Right atrium auricular region (tissue), 2 donors: ENCODE measurements at places on chromosomes 4 and X. TPM values are rescaled to one million over a fixed set of nuclear protein-coding genes. Genes with fewer than 3 reads are reported as not detected.

- H3K4me3 ChIP-seq: no peak overlapping the region
- DNase-seq: peak; percentile 81
- no peaks in the 10 kb centered on the region for H3K27me3 ChIP-seq
- peak overlapping the region; percentile 75 for H3K27ac ChIP-seq
- H3K4me1 ChIP-seq: no peaks in the 10 kb centered on the region
- H3K36me3 ChIP-seq: no peaks in the 10 kb centered on the region
Observed at GRCh38 chr4:26048378-26048882, 134.4 kb downstream of the SMIM20 start.

- H3K36me3 ChIP-seq: no peaks in the 10 kb centered on the region
- H3K27me3 ChIP-seq: no peaks in the 10 kb centered on the region
- no peak overlapping the region for H3K4me3 ChIP-seq
- no peak overlapping the region for H3K27ac ChIP-seq
Observed at GRCh38 chr4:132827522-132827921, 321.6 kb upstream of the PCDH10 start.

DNA sequence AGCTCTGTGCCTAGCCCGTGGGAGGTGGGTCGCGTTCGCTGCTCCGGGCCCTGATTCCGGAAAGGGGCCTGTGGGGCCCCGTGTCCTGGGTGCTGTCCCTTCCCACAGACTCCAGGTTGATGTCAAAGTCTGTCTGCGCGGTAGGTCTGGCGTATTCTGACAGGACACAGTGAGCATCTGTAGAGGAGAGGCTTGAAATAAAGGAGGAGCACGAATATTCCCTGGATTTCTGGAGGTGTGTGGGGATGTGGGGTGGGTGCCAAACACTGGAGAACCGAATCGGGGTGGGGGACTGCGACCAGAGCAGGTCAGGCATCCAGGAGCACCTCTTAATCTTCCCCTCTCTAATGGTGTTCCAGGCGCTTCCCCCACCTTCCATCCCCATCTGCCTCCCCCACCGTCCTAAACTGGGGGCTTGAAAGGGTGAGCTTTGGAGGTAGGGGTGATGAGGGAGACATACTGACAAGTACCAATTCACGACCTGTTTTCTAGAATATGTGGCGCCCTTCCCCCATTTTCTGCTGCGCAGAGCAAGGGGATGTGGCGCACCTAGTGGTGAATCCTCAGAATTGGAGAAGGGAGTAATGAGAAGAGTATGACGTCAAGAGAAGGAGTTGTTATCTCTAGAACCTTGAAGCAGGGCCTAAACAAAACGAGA is 877 bp downstream of the GPRASP1 start:
- no peaks in the 10 kb centered on the region for H3K27me3 ChIP-seq
- no peaks in the 10 kb centered on the region for H3K4me1 ChIP-seq
- no peaks in the 10 kb centered on the region for H3K36me3 ChIP-seq
- peak overlapping the region; percentile 55 for H3K4me3 ChIP-seq
- DNase-seq: peak; percentile 72

- H3K4me3 ChIP-seq: no peak overlapping the region
- H3K27me3 ChIP-seq: no peaks in the 10 kb centered on the region
- no peak overlapping the region for H3K27ac ChIP-seq
- no peaks in the 10 kb centered on the region for H3K36me3 ChIP-seq
Observed at GRCh38 chr4:142373610-142374009, 472.5 kb downstream of the INPP4B start.

- no peak for DNase-seq
- no peaks in the 10 kb centered on the region for H3K4me1 ChIP-seq
- H3K27ac ChIP-seq: peak overlapping the region; percentile 30
Observed at GRCh38 chr4:128716338-128716737, 93.2 kb upstream of the JADE1 start.

DNA sequence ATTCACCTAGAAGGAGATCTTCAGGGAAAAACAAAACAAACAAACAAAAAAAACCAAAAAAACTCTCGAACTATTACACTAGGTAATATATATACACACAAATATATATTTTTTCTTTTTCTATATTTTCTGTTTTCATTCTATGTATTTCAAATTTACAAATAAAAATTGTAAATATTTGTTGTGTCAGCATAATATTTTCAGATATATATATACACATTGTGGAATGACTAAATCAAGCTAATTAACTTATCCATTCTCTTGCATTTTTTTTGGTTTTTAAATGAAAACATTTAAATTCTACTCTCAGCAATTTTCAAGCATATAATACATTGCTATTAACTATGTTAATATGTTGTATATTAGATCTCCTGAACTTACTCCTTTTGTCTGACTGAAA is 762.0 kb upstream of the PCDH10 start:
- H3K27ac ChIP-seq: no peak overlapping the region
- H3K27me3 ChIP-seq: no peaks in the 10 kb centered on the region
- no peaks in the 10 kb centered on the region for H3K4me1 ChIP-seq
- no peak for DNase-seq
- H3K36me3 ChIP-seq: no peaks in the 10 kb centered on the region
- H3K4me3 ChIP-seq: no peak overlapping the region

- no peak for DNase-seq
- no peaks in the 10 kb centered on the region for H3K27me3 ChIP-seq
- H3K36me3 ChIP-seq: no peaks in the 10 kb centered on the region
Observed at GRCh38 chr4:150586162-150586810, 4.3 kb downstream of the MAB21L2 start.

GRCh38 chr4:154838155-154838554 is 57.1 kb downstream of the RBM46 start:
- H3K27me3 ChIP-seq: no peaks in the 10 kb centered on the region
- DNase-seq: no peak
- H3K36me3 ChIP-seq: no peaks in the 10 kb centered on the region
- no peaks in the 10 kb centered on the region for H3K4me1 ChIP-seq
- H3K27ac ChIP-seq: no peak overlapping the region

GRCh38 chr4:152975380-152976211 is 39.5 kb downstream of the FHDC1 start:
- no peaks in the 10 kb centered on the region for H3K36me3 ChIP-seq
- no peak overlapping the region for H3K4me3 ChIP-seq
- H3K4me1 ChIP-seq: no peaks in the 10 kb centered on the region
- H3K27me3 ChIP-seq: no peaks in the 10 kb centered on the region

GRCh38 chr4:7631288-7632014 is 196.7 kb upstream of the PSAPL1 start:
- DNase-seq: no peak
- H3K4me1 ChIP-seq: no peaks in the 10 kb centered on the region
- H3K36me3 ChIP-seq: no peaks in the 10 kb centered on the region
- no peaks in the 10 kb centered on the region for H3K27me3 ChIP-seq

- no peak overlapping the region for H3K27ac ChIP-seq
- peak overlapping the region; percentile 27 for H3K4me3 ChIP-seq
- no peak for DNase-seq
- H3K27me3 ChIP-seq: no peaks in the 10 kb centered on the region
- no peaks in the 10 kb centered on the region for H3K36me3 ChIP-seq
- H3K4me1 ChIP-seq: no peaks in the 10 kb centered on the region
Observed at GRCh38 chr4:125368146-125368545, 53.4 kb downstream of the FAT4 start.

GRCh38 chr4:55395218-55395528 is 584 bp upstream of the TMEM165 start:
- peak overlapping the region; percentile 92 for H3K4me3 ChIP-seq
- DNase-seq: no peak
- no peaks in the 10 kb centered on the region for H3K27me3 ChIP-seq
- peak overlapping the region; percentile 99 for H3K27ac ChIP-seq
- H3K36me3 ChIP-seq: no peaks in the 10 kb centered on the region
- no peaks in the 10 kb centered on the region for H3K4me1 ChIP-seq

DNA sequence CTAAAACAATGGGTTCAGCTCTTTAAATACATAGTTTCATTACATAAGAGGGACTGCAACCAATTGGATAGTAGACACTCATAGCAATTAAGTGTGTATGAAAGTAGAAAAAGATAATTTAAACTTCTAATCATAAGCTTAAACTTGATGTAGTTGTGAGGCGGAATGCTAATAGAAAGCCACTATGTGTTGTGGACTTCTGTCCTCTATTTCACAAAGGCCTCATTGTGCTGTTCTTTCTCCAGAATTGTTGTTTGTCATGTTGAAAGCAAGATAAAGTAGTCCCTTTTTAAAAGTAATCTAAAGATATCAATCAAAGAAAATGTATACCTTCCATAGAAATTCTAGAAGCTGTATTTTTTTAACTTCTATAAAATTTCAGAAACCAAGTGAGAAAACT is 329.4 kb downstream of the KLHL4 start:
- H3K4me3 ChIP-seq: no peak overlapping the region
- no peaks in the 10 kb centered on the region for H3K4me1 ChIP-seq
- no peaks in the 10 kb centered on the region for H3K36me3 ChIP-seq

DNA sequence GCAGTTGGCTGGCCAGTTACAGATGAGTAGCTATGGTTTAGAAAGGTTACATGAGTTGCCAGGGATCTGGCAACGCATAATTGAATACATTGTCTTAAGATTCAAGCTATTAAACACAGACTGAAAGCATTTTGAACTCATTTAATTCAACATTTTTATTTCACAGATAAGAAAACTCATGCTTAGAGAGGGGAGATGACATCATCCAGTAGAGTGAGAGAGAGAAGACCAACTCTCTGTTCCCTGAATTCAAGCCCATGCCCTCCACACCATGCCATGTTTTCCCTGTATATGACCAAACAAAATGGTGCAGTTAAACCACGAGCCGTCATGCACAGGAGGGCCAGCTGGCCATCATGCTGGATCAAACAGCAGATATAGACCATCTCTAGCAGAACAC is 22.6 kb downstream of the SNCA start:
- no peak overlapping the region for H3K27ac ChIP-seq
- no peak for DNase-seq
- H3K27me3 ChIP-seq: no peaks in the 10 kb centered on the region
- no peaks in the 10 kb centered on the region for H3K4me1 ChIP-seq

GRCh38 chrX:26215869-26216268 is at the start of gene MAGEB5:
Gene MAGEB5, plus strand, starts transcription at chrX:26216169. Its CDS starts 1,133 bp downstream, at chrX:26217302.
- no peaks in the 10 kb centered on the region for H3K36me3 ChIP-seq
- no peak for DNase-seq
- H3K4me3 ChIP-seq: no peak within 1 kb of the TSS
- no peaks in the 10 kb centered on the region for H3K27me3 ChIP-seq

- no peaks in the 10 kb centered on the region for H3K27me3 ChIP-seq
- H3K4me3 ChIP-seq: no peak overlapping the region
- no peaks in the 10 kb centered on the region for H3K36me3 ChIP-seq
- H3K4me1 ChIP-seq: peaks cover 45% of the 10 kb centered on the region
Observed at GRCh38 chr4:25101836-25102235, 58.4 kb downstream of the SEPSECS start.

GRCh38 chrX:107204068-107204605 is 2.1 kb downstream of the NUP62CL start:
- peaks cover 7% of the 10 kb centered on the region for H3K27me3 ChIP-seq
- no peaks in the 10 kb centered on the region for H3K4me1 ChIP-seq
- no peak overlapping the region for H3K27ac ChIP-seq

- H3K36me3 ChIP-seq: no peaks in the 10 kb centered on the region
- H3K27ac ChIP-seq: no peak overlapping the region
- H3K4me1 ChIP-seq: no peaks in the 10 kb centered on the region
- no peak overlapping the region for H3K4me3 ChIP-seq
- DNase-seq: no peak
Observed at GRCh38 chrX:121322159-121322558, 274.7 kb downstream of the GLUD2 start.

DNA sequence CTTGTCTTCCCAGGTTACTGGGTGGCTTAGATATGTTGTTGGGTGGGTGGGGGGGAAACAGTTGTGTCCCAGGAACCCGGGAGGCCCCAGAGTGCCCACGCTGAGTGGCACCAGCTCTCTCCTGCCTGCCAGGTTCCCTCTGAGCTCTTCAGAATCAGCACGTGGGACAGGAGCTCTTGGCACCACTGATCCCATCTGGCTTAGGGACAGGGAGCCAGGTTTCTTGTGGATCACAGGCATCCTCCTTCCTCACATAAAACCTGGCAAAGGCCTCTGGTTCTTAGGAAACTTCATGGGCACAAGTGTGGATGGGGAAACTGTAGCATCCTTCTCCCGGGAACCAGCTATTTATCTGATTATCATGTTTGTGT is 3.4 kb downstream of the GPR78 start:
- no peak overlapping the region for H3K4me3 ChIP-seq
- H3K36me3 ChIP-seq: no peaks in the 10 kb centered on the region
- no peak for DNase-seq
- H3K27me3 ChIP-seq: peaks cover 5% of the 10 kb centered on the region
- H3K27ac ChIP-seq: no peak overlapping the region
- H3K4me1 ChIP-seq: no peaks in the 10 kb centered on the region

DNA sequence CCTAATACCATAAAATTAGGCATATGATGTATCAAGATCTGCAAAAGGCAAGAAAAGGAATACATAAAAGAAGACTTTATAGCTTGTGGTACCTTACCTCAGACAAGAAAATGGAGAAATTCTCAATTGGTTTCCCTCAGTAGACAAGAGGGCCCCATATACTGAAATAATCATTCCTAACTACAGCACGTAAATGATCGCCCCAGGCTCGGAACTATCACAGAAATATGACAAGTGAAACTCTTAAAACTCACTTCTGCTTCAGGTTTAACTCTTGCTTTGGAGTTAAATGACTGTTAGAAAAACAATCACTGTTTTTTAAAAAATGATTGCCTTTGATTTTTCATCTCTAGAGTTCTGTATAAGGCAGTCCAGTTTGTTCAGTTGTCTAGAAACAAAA is 38.6 kb upstream of the NAP1L5 start:
- H3K27me3 ChIP-seq: no peaks in the 10 kb centered on the region
- DNase-seq: no peak
- H3K4me1 ChIP-seq: no peaks in the 10 kb centered on the region
- H3K27ac ChIP-seq: no peak overlapping the region

- DNase-seq: no peak
- no peak overlapping the region for H3K27ac ChIP-seq
- H3K4me1 ChIP-seq: peaks cover 10% of the 10 kb centered on the region
- no peaks in the 10 kb centered on the region for H3K36me3 ChIP-seq
Observed at GRCh38 chr4:76283900-76284299, 22.6 kb upstream of the STBD1 start.

GRCh38 chr4:110877778-110878370 is 255.0 kb upstream of the PITX2 start:
- no peaks in the 10 kb centered on the region for H3K4me1 ChIP-seq
- H3K4me3 ChIP-seq: no peak overlapping the region
- no peaks in the 10 kb centered on the region for H3K27me3 ChIP-seq

DNA sequence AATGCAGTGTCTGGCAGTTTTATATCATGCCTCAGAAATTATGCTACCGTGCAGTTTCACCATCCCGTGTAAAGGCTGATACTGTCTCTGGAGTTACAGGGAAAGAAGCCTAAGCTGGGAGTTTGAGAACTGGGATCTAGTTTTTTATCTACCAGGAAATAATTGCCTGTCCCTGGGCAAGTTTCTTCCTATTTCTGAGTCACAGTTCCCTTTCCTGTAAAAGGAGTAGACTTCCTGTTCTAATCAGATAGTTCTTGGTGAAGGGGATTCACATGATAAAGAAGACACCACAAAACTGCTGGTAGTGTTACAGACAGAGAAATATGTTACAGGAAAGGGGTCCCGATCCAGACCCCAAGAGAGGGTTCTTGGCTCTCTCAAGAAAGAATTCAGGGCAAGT is 17.1 kb downstream of the HERC3 start:
- no peak overlapping the region for H3K4me3 ChIP-seq
- H3K4me1 ChIP-seq: peaks cover 52% of the 10 kb centered on the region
- no peak for DNase-seq
- H3K27me3 ChIP-seq: no peaks in the 10 kb centered on the region
- H3K36me3 ChIP-seq: peaks cover 22% of the 10 kb centered on the region

Gene SSX2B
- total RNA-seq: not detected

Gene TRIM75
- not detected for total RNA-seq

Gene HERC5
- 1.6 TPM for total RNA-seq

Gene CD99
- total RNA-seq: 282 TPM

Gene MEPE
- not detected for total RNA-seq

Gene PITX2
- total RNA-seq: 0.24 TPM

Gene USP26
- not detected for total RNA-seq

Gene GRPR
- total RNA-seq: not detected

Gene SLC25A4
- total RNA-seq: 918 TPM

Gene P2RY8
- total RNA-seq: 1.3 TPM

Gene COMMD8
- total RNA-seq: 18.5 TPM
